ENCODE measurements at places on chromosomes 1 and 21.

- no peak for DNase-seq
Observed at GRCh38 chr1:116540088-116540487, 30.7 kb downstream of the CD58 start.

DNA sequence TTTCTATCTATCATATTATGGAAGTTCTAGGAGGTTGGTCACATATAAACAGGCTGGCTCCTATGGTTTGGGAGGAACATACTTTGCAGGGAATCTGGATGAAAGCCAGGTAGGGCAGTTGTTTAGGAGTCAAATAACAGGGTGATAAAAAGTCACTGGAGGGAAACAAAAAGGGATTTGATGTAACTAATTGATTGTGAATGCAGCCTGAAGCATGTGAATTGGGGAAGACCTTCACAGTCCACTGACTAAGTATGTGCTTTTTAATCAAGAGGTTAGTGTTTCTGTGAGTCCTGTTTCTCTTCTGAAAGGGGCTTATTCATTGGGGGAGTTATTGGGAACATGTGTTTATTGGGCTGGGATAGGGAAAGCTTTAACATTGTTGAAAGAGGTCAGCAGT, 41.3 kb downstream of the HMCN1 start:
- DNase-seq, result no peak

DNA sequence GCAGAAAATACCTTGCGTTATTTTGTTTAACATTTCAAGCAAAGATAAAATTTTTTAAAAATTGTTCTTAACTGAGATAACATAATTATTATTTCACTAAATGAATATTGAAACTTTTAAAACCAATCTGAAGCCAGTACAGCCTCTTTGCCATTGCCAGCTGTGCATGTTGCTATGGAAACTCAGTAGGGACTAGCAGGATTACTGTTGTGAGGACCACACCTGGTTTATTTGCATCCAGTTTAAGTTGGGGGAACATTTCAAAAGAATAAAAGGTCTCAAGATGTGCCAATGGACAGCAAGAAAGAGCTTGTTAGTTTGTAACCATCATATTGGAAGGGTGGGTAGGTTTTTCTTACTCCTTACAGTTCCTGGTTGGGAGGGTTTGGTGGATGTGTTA, 80.7 kb downstream of the POU2F1 start:
- DNase-seq, result no peak

DNA sequence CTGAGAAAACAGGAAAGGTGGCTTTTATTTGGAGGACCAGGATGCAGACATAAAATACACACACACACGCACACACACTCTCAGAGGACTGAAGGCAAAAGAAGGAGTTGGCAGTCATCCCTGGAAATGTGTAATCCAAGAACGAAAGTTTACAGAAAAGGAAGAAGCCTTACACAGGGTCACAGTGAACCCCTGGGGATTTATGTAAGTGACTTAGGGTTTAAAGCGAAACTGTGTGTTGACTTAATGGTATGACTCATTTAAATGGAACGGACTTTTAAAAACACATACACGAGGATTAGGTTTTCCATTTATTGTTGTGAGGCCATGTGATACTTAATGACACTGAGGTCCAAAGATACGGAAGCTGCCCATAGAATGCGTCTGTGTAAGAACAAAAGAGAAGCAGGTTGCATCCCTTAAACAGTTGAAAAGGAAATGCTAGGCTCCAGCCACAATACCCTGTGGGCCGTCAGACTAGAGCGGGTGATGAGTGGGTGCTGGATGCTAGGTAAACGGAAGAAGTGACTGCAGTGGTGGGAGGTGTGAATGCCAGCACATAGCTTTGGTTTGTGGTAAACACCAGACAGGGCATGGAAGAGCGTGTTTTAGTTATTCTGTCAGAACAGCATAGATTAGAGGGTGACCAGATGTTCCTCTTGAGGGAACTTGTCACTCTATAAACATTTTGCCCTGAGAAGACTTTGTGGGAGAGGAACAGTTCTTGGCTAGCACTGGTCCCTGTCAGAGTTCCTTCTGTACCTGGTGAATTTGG, 21.6 kb upstream of the BCL10 start:
- DNase-seq, result no peak

DNA sequence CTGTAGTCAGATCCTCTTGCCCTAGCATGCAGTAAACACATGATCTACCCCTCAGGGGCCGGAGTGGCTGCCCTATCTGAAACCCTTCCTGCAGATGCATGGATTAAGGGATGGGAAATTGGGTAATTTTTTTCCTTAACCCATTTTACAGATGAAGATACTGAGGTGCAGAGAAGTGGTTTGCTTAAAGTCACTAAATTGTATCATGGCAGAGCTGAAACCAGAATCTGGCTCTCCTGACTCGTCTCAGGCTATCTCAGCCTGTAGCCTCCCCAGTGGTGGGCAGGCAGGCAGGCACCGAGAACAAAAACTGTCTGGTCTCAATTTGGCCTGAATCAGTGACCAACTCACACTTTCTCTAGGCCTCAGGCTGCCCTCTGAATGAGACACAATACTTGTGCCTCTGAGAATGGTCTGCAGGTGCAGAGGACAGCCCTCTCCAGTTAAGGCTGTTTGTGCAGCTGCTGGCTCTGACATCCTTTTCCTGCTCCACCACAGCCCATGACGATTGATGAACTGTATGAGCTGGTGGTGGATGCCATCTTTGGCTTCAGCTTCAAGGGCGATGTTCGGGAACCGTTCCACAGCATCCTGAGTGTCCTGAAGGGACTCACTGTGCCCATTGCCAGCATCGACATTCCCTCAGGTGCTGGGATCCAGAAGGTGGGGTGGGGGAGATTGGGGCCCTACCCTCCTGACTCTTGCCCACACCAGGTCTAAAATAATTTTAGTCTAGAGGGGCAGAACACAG, 1.5 kb downstream of the NAXE start:
- no peak for DNase-seq

GRCh38 chr1:234611225-234611846, 1.4 kb upstream of the IRF2BP2 start:
- no peak for DNase-seq

GRCh38 chr1:2003541-2004131, at the start of gene CFAP74:
Gene CFAP74, minus strand, starts transcription at chr1:2003786. Its CDS starts 12,830 bp downstream, at chr1:1990956.
- peak; percentile 55 for DNase-seq

- peak; percentile 57 for DNase-seq
Observed at GRCh38 chr1:171188388-171189266, 3.5 kb downstream of the FMO2 start.

DNA sequence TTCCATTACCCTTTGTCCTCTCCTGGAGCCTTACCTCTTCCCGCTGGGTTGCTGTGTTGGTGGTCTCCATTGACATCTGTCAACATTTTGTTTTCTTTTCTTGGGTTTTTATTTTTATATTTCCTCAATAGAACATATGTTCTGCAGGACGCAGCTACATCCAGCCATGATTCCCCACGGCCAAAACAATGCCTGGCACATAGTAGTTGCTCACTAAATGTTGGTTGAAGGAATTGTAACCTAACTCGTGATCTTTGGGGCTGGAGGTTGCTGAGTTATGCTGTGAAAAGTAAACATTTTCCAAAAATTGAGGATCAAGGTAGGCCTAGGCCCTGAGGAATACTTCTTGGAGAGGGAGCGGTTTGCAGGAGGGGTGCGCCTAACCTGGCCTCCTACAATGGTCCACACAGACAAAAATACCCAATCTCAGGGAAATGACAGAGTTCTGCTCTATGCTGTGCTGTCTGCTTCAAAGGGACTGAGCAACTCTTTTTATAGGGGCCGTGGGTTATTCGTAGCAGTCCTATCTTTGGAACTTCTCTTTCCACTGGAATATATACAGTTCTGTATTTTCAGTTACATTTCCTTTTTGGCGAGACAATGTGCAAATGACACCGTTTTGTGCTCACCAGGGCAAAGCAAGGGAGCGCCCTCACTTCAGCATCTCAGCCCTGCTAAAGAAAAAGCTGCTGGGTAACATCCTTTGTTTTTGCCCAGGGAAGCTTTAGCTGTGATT, 1.4 kb downstream of the PDPN start:
- no peak for DNase-seq

GRCh38 chr1:116853680-116854402, 55.9 kb upstream of the PTGFRN start:
- peak; percentile 58 for DNase-seq

- no peak for DNase-seq
Observed at GRCh38 chr1:80341021-80341420, 1334.5 kb upstream of the ADGRL4 start.

DNA sequence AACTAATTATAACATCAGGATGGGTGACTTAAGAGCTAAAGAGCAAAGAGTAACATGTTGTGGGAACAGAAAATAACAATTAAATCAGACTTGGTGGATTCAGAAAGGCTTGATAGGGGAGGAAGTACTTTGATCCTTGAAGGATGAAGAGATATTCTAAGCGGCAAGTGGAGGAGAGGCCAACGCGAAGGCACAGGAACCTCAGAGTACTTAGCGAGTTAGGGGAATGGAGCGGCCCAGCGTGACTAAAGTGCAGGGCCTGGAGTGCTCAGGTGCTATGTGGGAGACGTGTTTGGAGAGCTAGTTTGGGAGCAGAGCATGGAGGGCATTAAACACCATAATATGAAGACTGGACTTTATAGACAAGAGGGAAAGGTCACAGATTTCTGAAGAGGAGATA, 64.3 kb downstream of the ADCY10 start:
- DNase-seq, result no peak

- DNase-seq, result no peak
Observed at GRCh38 chr1:37175666-37176215, 141.4 kb upstream of the GRIK3 start.

DNA sequence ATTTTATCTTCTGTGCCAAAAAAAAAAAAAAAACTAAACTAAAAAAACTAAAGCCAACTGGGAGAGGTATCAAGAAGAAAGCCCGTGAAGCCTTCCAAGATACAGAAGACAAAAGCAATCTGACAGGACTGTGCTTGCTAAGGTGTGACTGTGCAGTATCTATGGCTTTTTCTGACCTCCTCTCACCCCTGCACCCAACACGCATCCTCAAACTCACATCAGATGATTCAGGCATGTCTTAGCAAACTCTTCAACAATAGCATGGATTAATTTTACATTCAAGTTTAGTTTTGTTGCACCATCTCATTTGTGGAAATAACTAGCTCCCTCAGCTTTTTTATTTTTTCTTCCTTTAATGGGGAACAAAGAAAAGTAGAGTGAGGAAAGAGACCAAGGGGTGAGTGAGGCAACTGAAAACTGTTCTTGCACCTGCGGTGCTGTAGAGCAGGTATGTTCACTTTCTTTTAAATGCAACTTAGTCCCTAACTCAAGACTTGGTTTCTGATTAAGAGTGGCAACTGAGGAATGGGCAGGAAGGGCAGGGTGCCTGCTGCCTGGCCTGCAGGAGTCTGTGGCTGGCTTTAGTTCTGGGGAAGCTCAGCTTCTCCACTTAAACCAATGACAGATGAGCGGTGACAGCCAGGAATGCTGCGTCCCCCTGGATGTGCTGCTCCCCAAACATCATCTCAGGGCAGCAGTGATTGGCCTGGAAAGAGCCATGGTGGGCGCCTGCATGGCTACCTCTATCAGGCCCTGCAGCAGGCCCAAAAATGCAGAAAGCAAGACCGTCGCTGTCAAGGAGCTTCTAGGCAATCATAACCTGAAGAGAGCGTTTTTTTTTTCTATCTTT, 71.3 kb upstream of the LRRC8B start:
- DNase-seq, result no peak

DNA sequence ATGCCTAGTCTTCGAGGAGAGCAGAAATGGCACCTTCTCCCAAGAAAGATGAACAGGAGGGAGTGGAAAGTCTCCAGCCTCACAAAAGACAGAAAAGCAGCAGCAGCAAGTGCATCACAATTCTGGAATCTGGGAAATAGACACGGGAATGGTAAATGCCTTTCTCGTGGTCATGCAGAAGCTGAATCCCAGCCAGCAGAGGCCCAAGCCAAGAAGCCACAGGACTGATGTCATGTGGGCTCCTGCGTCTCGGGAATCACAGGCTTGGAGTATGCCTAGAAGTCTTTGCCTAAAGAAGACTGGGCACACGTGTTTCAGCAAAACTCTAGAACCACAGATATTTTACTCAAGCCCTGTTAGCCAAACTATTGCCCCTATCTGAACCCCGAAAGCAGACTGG, 260.3 kb upstream of the PLD5 start:
- DNase-seq, result no peak

GRCh38 chr1:216331211-216331610, 92.0 kb downstream of the USH2A start:
- no peak for DNase-seq

GRCh38 chr21:31450980-31451379, 106.9 kb upstream of the TIAM1 start:
- no peak for DNase-seq

GRCh38 chr1:241638099-241638682, 2.0 kb downstream of the CHML start:
- no peak for DNase-seq

- DNase-seq, result no peak
Observed at GRCh38 chr1:10444795-10445397, 4.9 kb upstream of the CORT start.

DNA sequence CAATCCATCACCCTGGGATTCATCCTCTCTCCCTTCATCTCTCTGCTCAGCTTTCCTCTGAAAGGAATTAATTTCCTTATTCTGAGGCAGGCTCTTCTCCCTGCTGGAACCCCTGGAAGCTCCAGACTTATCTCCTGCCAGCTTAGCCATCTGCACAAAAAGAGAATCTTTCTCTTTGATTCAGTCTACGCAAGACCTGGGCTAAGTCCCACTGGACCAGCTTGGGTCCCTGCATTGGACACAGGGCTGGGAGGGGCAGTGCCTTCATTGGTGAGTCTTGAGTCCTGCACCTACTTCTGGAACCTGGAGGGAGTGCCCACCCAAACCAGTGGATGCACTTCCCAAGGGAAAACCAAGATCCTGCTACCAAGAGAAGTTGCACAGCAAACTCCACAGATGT, 271.7 kb upstream of the CSF3R start:
- no peak for DNase-seq

- no peak for DNase-seq
Observed at GRCh38 chr1:55632058-55632457, 416.9 kb upstream of the USP24 start.

- no peak for DNase-seq
Observed at GRCh38 chr1:182714546-182714945, 30.2 kb upstream of the RGS8 start.

GRCh38 chr1:20029178-20029912, 40.6 kb upstream of the PLA2G5 start:
- DNase-seq, result no peak

DNA sequence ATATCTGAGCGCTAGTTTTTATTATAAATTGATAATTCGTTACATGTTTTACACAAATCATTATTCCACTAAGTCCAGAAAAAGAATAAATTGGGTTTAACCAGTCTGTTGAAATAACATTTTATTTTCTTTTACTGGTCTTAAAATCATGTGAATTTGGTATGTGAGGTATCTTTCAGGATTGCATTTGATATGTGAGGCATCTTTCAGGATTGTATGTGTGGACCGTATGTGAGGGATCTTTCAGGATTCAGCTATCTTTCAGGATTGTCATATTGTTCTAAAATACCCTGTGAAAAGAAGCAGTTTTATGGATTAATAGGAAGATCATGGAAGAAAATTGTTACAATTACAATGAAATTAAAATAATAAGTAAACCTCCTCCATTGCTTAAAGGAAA, 42.9 kb downstream of the USP25 start:
- DNase-seq, result no peak

DNA sequence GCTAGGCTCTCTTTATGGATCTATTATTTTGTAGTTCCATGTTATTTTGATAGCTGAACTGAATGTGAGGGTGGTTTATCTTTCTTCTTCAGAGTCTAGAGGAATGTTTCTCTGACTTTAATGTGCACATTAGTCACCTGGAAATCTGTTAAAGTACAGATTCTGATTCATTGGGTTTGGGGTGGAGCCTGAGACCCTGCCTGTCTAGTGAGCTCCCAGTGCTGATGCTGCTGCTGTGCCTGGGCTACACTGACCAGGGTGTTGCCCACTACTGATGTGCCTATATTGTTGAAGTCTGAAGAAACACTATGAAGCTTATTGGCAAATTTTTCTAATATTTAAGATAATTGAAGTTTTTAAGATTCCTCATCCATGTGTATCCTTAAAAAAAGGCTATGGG, 35.9 kb downstream of the CD46 start:
- DNase-seq, result no peak
